ENCODE measurements at places on chromosomes 12 and 14.

DNA sequence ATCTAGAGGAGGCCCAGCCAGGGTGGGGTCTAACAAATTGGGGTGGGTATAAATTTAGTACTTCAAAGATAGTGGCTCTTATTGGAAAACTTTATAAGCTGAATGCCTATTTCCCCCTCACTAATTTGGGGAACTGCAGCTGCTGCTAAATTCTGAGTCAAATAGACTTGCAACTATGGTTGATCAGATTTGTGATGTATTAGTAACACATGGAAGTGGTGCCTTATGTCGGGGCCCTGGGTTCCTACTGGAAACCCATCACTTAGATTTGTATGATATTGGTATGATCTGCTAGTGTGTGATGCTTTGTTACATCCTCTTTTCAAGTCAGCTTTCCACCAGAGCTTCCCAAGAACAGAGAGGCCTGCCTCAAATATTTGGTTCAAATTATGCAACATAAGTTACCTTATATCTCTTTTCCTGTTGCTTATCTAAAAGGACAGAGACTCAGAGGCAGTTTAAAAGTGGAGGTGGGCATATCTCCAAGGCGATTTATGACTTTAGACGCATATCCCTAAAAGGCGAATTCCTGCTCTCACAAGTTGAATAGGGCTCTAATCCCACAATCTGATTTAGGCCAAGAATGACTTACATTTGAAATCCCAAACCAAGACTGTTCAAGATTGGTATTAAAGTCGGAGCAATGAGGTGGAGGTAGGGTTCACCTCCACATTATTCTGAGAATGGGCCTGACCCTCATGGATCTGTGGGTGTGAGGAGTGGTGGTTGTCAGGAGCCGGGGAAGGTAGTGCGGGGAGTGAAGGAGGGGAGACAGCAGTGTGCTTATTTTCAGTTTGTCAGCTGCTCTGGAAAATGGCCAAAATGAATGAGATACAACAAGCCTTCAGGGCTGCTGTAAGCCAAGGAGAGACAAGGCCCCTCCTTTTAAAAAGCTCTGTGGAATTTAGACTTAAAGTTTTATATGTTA, 425.8 kb downstream of the RAD51B start:
- peak; percentile 70 for DNase-seq

DNA sequence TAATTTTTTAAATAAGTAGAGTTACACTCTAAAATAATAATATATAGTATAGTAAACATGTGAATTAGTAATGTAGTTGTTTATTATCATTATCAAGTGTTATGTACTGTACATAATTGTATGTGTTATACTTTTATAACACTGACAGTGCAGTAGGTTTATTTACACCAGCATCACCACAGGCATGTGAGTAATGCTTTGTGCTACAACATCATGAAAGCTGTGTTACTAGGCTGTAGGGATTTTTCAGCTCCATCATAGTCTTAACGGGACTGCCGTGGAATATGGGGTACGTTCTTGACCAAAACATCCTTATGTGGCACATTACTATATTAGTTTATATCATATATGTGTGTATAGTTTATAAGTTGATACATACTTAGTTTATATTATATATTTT, 8.6 kb downstream of the FNTB start:
- no peak for DNase-seq

GRCh38 chr14:106166232-106166631, 639.8 kb downstream of the TMEM121 start:
- no peak for DNase-seq

GRCh38 chr12:42985506-42985905, 396.0 kb upstream of the PRICKLE1 start:
- no peak for DNase-seq

DNA sequence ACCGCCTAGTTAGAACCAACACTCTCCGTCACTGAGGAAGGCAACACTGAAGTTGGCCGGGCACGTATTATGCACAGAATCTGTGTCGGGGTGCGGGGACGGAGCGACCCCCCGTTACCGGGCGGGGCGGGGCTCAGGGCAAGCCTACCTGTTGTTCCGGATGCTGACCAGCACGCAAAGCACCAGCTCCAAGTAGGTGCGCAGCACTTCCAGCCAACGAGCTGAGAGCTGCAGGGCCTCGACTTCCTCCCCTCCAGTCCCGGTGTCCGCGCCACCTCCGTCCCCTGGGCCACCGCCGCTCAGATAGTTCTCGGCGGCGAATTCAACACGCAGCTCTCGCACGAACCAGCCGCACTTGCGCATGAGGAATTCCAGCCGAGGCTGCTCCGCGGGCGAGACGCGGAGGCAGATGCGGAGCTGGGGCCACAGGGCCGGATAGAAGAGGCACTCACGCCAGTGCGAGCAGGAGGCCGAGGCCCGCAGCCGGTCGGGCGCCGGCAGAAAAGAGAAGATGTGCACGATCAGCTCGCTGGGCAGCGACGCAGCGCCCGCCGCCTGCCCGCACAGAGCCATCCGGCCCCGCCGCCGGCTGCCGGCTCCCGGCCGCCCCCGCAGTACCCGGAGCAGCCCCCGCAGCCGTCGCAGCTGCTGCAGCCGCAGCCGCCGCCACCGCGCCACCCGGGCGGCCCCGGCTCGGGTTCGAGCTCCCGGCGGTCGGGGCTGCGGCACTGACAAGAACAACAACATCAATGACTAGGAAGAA, 636 bp downstream of the FBXO33 start:
- peak; percentile 24 for DNase-seq

- DNase-seq: no peak
These were observed 21.8 kb downstream of the FBLN5 start for GRCh38 chr14:91925727-91926121.

- DNase-seq: no peak
These were observed 22.4 kb downstream of the NID2 start for GRCh38 chr14:52046376-52046917.

All from fibroblast of lung (primary cell).